ENCODE measurements at places on chromosomes 7 and 10.

DNA sequence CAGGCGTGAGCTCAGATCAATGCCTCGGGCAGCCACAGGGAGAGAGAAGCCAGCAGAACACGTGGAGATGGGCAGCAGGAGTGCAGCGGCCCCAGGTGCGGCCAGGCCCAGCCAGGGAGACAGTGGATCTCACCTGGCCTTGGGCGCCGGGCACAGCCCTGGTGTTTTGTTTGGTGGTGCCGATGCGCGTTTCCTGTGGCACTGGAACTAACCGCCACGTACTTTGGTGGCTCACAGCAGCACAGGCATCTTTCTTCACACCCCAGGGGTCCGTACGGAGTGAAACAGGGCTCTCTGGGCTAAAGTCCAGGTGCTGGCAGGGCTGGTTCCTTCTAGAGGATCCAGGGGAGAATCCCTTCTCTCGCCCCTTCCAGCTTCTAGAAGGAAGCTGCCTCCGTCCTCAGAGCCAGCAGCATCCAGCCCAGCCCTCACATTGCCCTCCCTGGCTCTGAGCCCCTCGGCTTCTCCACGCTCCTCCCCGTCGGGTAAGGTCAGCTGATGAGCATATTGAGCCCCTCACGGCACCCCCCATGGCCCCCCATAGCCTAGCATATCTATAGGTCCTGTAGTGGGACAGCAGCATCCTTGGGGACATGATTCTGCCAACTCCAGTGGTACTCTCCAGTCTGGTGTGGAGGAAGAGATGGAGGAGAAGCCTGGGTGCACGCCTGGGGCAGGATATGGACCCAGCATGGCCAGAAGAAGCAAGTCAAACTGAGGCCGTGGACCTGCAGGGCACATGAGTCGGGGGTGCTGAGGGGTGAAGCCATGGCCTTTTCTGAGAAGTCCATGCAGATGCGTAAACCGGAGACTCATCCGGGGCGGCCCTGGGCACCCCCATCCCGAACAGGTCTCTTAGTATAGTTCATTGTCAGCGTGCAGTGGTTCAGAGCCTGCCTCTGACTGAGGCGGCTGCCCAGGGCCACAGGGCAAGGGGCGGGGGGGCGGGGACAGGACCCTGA, 43.4 kb upstream of the PPP2R2D start:
- DNase-seq = no peak

GRCh38 chr10:123035467-123036086, 26.8 kb downstream of the ACADSB start:
- no peak for DNase-seq

DNA sequence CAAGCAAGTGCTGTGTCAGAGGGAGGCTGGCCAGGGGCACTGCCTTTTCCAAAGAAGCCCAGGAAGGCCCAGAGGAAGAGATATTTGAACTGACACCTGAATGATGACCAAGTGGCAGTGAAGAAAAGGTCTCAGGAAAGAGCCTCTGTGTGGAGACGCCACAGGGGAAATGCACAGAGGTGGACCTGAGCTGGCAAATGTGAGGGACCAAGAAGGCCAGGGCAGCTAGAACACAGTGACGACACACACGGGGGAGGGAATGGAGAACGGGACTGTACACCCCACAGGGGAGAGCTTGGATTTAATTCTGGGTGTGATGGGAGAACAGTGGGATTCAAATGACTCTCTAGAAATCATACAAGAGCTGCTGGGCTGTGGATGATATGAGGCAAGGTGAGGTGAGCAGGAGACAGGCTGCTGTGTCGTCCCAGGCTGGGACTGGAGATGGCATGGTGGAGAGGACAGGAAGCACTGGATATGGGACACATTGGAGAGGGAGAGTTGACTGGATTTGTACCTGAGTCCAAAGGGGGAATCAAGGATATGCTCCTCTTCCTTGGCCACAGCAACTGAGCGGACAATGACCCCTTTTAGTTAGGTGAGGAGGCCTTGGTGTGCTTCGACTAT, 84.2 kb upstream of the DDC start:
- peak; percentile 23 for DNase-seq

DNA sequence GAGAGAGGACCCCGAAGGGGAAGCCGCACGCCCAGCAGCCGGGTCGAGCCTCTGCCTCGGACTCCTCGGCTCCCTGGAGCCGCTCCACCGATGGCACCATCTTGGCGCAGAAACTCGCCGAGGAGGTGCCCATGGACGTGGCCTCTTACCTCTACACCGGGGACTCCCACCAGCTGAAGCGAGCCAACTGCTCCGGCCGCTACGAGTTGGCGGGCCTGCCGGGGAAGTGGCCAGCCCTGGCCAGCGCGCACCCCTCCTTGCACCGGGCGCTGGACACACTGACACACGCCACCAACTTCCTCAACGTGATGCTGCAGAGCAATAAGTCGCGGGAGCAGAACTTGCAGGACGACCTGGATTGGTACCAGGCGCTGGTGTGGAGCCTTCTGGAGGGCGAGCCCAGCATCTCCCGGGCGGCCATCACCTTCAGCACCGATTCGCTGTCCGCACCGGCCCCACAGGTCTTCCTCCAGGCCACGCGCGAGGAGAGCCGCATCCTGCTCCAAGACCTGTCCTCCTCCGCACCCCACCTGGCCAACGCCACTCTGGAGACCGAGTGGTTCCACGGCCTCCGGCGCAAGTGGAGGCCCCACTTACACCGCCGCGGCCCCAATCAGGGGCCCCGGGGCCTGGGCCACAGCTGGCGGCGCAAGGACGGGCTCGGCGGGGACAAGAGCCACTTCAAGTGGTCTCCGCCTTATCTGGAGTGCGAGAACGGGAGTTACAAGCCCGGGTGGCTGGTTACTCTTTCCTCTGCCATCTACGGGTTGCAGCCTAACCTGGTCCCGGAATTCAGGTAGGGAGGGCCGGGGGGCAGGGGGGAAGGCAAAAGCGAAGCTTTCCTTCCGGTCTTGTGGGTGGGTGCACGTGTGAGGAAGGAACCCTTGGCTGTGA, 973 bp downstream of the GPR158 start:
- DNase-seq = peak; percentile 83

DNA sequence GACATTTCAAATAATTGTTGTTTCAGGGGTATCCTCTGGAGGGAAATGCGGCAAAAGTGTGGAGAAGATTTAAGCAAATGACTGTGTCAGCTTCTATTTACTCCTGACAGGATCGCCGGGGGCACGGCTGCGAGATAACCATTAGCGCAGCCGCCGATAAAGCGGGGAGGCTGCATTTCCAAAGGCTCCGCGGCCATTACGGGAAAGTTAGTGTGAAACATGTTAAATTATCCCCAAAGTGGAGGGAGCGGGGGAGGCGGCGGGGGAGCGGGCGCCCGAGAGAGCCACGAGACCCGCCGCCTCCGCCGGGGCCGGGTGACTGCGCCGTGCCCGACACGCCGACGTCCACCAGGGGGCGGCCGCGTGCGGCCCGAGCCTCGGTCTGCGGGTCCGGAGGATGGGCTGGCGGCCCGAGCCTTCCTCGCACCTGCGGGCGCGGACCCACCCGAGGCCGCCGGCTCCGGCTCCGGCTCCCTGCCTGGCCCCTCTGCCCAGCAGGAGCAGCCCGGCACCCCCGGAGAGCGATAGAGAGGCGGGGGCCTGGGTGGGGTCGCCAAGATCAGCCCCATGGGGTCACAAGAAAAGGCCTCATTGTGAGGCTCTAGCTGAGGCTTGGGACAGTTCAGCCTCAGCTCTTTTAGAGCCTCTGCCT, 74.4 kb upstream of the PAX2 start:
- peak; percentile 70 for DNase-seq

GRCh38 chr10:1434202-1434601, 303.1 kb downstream of the ADARB2 start:
- DNase-seq = no peak

GRCh38 chr10:102645388-102645740, 1.1 kb downstream of the TRIM8 start:
- DNase-seq = no peak

DNA sequence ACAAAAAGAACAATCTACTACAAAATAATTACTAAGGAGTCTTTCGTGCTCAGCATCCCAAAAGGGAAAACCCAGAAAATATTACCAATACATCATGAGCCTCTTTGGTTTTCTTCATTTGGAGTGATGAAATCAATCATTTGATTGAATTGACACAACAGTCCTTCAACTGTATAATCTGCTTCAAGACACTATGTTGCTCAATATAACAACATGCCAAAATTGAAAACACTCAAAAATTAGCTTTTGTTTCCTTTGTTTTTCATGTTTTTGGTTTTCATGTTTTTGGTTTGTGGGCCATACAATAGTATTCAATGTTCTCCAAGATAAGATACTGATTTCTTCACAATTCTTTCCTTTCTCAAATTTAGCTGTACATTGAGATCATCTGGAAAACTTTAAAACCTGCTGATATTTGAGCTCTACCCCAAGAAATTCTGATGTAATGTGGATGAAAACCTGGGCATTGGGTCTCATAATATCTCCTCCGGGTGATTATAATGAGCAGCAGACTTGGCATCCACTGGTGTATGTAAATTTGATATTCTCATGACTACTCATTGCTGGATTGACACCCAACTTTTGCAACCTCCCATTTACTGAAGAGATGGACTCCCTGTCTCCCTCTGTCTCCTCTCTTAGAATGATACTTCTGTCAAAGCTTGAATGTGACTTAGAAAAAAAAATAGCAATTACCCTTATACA, 4.6 kb downstream of the SOSTDC1 start:
- no peak for DNase-seq

DNA sequence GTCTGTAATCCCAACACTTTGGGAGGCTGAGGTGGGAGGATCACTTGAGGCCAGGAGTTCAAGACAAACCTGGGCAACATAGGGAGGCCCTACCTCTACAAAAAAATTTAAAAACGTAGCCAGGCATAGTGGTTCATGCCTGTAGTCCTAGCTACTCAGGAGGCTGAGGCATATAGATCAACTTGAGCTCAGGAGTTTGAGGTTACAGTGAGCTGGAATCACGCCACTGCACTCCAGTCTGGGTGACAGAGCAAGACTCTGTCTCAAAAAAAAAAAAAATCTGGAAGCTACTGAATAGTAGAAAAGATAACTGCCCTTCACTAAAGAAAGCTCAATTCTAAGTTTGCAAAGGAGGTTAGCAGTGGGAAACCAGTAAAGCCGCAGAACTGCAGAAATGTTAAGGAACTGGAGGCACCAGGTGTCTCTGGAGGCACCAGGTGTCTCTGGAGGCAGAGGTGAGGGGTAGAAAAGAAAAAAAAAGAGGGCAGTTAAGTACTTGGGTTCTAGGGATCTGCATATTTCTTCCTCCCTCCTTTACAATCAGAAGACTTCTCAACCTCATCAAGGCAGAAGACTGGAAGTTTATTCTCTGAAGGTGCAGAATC, 56.5 kb downstream of the RNLS start:
- no peak for DNase-seq

GRCh38 chr7:82443547-82444219, at the start of gene CACNA2D1:
CACNA2D1 (minus strand) TSS chr7:82443777.
- DNase-seq = peak; percentile 96

DNA sequence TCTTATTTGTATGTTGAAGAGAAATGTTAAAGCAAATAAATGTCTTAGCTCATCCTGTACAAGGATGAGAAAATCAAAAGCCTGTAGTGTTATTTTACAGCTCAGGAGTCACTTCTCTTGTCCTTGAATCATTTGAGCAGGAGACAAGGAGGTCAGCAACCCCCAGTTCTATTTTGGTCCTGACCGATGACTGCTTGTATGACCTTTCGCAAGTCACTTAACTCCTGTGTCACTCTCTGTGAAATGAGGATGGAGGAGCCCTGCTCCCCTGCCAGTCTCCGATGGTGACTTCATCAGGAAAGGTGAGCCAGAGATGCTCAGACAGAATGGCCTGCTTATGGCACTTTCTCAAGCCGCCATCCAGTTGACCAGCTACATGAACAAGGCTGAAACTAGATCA, 101.0 kb downstream of the CELF2 start:
- no peak for DNase-seq

- DNase-seq = no peak
Measured at GRCh38 chr10:88989824-88990383, 694 bp upstream of the FAS start.

GRCh38 chr7:52209614-52210013, 825.8 kb upstream of the POM121L12 start:
- DNase-seq = no peak

- no peak for DNase-seq
Measured at GRCh38 chr10:101451667-101452069, 97.7 kb downstream of the BTRC start.

DNA sequence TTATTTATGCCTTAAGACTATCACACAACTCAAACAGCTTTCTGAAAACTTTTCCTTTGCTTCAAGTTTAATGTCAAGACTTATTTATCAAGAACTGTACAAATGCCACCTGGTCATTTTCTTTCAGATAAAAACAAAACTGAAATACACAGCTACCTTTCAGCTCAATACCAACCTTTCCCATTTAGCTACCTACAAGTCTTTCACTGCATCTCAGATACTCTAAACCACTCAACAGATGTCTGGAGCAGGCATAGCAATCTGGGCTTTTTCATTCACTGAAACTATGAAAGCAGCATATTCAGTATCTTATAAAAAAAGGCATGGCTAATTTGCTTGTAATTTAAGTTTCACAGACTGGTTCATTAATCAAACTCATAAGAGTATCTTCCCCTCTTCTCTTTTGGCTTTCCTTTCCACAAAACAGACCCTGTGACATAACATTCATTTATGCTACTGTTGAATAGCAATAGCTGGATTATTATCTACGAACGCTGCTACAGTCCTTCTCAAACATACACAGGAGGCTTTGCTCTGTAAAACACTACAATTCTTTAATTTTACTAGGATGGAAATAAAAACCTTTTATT, 8.2 kb downstream of the TRA2A start:
- no peak for DNase-seq

GRCh38 chr7:90209776-90210175, 1.8 kb upstream of the STEAP2 start:
- DNase-seq = no peak

- no peak for DNase-seq
Measured at GRCh38 chr10:91574236-91574635, 58.6 kb downstream of the PPP1R3C start.

DNA sequence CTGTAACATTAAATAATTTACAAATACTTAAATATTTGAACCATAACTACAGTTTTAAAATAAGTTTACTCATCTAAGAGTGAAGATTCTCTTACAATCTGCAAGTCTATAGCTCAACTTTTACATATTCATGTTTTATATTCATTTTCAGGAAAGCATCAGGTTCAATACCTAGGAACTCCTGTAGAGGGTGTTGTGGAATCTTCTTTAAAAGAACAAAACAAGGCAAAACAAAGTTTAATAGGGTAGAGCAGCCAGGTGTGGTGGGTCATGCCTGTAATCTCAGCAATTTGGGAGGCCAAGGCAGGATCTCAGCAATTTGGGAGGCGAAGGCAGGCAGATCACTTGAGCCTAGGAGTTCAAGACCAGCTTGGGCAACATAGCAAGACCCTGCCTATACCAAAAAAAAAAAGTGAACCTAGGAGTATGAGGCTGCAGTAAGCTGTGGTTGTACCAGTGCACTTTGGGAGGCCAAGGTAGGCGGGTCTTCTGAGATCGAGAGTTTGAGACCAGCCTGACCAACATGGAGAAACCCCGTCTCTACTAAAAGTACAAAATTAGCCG, 45.1 kb downstream of the ST8SIA6 start:
- DNase-seq = no peak
